ENCODE measurements at places on chromosomes 3 and 15.

DNA sequence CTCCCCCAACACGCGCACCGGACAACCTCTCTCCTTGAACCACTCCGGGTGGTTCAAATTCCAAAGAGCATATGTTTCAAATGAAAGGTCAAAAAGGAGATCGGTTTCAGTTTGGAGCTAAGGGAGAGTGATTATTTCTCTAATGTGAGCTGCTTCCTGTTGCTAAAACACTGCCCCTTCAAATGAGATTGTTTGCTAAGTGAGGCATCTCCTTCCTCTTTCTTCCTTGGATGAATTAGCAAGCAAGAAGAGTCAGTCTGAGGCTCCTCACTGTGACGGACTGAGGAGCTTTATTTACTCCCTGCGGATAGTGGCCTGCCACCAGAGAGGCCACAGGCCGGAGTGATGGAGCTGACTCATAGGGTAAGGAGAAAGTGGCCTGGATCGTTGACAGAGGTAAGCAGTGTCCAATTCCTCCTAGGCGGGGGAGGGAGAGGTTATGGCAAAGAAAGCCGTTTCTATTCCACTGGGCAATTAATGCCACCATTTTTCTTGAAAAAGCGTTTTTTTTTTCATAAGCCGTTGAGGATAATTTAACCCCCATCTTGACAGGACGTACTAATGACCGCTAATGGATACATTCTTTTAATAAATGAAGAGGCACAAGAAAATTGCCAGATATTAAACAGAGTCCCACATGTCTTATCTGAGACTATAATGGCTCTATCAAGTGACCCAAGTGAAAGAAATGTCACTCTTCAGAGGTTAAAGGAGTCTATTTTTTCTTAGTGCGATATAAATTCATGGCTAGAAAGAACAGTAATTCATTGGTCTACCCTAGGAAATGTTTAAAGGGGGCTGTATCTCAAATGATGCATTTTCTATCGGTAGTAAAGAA, 167.0 kb upstream of the ANKRD28 start:
- DNase-seq = no peak

DNA sequence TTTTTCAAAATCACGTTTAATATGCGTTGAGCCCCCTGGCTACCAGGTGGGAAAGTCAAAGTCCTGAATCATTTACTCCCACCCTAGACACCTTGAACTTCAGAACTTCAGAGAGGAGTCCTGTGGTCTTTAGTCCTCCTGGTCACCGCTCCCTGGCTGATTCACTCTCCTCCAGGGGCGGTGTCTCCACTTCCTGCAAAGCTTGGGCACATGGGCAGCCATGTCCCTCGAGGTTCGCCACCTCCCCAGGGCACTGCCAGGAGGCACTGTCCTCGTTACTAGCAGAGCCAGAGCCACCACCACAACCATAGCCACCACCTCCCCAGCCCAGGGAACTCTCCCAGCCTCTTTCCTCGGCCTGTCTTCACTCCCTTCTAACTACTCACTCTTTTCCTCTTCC, 31.0 kb downstream of the LOXL1 start:
- DNase-seq = no peak

DNA sequence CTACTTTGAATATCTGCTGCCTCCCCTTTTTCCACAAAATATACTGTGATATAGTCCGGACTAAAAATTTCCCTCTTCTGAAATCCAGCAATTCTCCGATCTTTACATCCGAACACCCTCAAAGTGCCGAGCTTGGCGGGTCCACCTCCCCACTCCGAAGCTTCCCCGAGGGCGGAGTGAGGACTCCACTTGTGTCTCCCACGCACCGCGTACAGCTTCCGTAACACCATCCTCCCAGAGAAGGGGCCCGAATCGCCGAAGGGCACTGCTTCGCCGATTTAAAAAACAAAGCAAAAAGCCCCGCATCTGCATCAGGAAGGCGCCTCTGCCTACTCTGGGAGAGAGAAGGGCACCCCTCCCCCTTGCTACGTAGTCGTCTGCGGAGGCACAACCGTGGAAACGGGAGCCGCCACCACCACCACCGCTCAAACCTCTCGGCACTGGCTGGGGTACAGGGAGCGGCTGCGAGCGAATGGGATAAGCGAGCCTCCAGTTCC, 551 bp downstream of the NCBP2 start:
- DNase-seq = peak; percentile 46

DNA sequence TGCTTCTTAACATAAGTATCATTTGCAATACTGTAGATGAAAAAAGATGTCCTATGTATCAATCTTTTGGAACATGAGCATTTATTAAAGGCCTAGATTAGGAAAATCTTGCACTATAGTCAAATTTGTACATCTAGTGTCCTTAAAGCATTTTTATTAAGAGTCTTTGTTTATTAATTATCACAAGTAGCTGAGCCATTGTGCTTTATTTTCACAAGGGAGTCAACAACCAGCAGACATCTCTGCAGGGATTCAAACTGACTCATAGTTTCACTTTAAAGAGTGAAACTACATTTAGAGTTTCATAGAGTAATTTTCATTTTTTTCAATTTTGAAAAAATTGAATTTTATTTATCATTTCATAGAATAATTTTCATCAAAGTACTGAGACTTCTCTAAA, 94.5 kb upstream of the EIF1B start:
- DNase-seq = no peak

DNA sequence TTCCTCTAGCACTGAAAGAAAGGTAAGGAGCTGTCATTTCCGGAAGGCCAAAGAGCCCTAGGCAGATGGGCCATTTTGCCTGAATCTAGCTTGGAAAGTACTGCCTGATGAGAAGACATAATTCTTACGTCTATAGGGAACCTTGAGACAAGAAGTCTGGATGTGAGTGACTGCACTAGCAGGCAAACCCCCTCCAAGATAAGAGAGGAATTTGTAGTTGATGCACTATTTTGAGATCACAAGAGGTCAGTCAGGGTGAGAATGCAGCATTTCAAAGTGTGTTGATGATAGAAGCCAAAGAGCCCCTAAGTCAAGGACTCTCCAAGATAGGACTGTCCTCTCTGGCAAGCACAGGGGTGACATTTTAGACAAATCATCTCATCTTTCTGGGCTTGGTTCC, 99.2 kb downstream of the HES1 start:
- DNase-seq = no peak

DNA sequence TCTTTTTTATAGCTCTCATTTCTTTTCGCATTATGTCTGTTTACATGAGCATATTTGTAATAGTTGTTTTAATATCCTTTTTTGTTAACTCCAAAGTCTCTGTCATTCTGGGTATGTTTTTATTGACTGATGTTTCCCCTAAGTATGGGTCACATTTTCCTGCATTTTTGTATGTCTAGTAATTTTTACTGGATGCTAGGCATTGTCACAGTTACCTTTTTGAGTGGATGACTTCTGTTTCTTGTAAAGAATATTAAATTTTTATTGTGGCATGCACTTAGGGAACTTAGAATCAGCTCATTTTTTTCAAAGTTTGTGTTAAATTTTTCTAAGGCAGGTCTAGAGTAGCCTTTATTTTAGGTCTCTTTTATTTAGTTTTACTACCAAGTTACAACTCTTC, 40.7 kb downstream of the ANAPC13 start:
- DNase-seq = no peak

DNA sequence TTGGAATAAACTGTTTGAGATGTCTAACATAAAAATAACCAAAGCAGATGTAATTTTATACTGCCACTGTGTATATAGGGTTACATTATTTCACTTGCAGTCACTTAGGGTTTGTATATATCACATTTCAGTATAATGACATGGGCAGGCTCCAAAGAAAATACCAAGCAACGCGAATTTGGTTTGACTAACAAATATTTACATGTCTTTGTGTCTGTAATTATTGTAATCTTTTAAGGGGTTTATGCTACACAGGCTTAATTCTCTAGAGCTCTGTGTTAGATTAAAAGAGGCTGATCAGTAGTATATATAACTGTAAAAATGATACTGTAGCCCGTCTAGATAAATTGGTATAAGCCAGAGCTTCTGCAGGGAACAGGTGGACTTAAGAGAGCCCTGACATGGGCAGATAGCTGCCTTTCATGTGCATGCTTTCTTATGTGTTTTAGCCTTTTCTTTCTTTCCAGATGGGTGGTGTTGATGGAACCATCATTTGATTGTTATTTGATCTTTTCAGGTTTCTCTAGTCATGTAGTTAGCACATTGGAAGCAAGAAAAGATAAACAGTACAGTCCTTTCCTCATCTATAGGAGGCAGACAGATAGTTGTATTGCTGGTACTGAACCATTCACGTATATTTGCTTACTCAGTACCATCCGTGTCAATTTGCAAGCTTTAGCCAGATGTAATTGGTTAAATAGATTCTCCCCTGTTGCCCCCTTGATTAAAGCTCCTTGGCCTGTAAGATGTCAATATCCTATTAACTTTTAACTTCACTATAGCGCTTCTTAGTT, 86.1 kb downstream of the GALK2 start:
- no peak for DNase-seq

GRCh38 chr3:30826531-30826942, 67.9 kb downstream of the GADL1 start:
- no peak for DNase-seq

DNA sequence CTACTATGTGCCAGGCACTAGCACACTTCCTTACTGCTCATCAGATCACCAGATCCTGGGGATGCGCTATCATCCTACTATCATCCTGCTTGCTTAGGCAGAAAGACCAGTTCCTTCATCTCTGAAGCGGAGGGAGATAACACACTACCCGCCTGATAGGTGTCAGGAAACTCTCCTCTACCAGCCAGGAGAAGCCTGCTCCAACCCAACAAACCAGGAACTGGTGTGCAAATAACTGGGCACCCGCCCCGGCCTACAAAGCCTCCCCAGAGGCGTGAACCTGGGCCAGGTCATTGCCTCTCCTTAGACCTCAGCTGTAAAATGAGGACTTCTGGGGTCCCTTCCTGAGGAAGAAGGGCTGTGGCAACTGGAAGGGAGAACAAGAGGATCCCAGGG, 61.5 kb downstream of the HOMER2 start:
- DNase-seq = no peak

GRCh38 chr15:73558529-73558928, 74.7 kb downstream of the NPTN start:
- no peak for DNase-seq

- DNase-seq = peak; percentile 30
These were observed 363.5 kb downstream of the FOXP1 start for GRCh38 chr3:71219744-71220638.

GRCh38 chr3:167892205-167892604, 156.7 kb downstream of the SERPINI1 start:
- DNase-seq = no peak

Data from stimulated activated CD8-positive, alpha-beta memory T cell treated with anti-CD3 and anti-CD28 coated beads, Interleukin-7, amount 100 ng/mL, for 4 hours (primary cell).